ENCODE measurements at places on chromosomes 5 and 9.

DNA sequence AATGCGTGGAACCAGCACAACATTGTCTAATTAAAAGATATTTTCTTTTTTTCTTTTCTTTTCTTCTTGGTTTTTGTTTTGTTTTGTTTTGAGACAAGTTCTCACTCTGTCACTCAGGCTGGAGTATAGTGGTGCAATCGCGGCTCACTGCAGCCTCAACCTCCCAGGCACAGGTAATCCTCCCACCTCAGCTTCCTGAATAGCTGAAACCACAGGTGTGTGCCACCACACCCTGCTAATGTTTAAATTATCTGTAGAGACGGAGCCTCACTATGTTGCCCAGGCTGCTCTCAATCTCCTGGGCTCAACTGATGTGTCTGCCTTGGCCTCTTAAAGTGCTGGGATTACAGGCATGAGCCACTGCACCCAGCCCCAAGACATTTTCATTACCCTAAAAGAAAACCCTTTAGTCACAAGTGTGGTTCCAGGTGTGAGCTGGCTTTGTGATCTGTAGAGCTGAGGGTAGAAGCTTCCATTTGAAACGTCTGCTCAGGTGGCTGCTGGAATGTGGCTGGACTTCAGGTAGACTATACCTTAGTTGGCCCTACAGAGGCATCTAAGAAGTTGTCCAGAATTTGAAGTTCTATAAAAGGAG is 19.1 kb upstream of the NEK6 start:
- DNase-seq = no peak

GRCh38 chr9:80049096-80049782 is 477.5 kb downstream of the TLE4 start:
- DNase-seq = no peak

DNA sequence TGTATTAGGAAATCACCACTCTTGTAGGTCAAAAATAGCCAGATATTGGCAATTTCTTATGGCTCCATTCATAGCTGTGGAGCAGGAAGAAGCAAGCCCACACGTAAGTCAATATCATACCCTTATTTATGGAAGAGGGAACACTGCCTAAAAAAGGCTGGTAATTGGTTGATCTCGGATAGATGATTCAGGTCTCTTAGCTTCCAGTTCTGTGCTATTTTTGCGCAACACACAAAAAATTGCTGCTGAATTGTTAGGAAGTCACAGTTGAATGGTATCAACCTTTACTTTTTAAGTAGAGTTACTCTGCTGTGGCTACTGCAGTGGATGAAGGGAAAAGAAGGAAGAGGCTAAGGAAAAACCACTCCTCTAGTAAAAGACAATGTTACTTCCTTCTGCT is 168.8 kb downstream of the ARHGAP26 start:
- DNase-seq = no peak

DNA sequence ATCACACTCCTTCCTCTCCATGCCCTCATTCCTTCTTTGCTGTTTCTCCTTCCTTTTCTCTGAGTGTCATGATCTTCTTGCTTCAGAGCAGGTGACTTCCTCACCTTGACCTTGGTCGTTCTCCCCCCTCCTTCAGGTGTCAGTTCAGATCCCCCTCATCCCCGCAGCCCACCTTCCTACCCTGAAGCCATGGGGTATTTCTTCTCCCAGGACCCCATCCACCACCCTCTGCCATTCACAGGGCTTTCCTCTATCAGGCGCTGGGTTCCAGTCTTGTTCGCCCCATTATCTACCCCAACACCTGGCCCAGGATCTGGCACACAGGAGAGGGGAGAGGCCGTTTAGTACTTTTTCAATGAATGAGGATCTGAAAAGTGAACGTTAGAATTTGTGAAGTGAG is 101.0 kb downstream of the NSG2 start:
- no peak for DNase-seq

DNA sequence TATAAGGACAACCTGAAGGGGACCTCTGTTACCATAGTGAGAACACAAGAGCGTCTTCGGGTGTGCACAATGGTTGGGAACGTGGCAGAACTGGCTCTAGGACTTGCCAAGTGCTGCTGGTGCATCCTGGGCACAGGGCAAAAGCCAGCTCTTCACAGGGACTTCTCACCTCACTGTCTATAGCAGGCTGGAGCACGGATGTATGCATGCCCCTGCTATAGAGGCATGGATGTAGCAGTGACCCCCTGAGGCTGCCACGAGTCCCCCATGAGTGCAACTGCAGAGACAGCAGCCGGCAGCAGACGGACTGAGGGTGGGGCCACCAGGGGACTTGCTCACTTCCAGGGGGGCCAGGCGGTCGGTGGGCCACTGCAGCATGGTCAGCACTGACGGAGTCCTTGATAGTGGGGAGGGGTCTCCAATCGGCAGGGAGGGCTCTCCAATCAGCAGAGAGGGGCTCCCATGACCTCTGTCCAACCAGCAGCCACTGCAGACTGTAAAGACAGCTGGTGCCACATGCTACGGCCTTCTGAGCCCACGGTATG is 64.9 kb downstream of the SEMA4D start:
- DNase-seq = no peak

DNA sequence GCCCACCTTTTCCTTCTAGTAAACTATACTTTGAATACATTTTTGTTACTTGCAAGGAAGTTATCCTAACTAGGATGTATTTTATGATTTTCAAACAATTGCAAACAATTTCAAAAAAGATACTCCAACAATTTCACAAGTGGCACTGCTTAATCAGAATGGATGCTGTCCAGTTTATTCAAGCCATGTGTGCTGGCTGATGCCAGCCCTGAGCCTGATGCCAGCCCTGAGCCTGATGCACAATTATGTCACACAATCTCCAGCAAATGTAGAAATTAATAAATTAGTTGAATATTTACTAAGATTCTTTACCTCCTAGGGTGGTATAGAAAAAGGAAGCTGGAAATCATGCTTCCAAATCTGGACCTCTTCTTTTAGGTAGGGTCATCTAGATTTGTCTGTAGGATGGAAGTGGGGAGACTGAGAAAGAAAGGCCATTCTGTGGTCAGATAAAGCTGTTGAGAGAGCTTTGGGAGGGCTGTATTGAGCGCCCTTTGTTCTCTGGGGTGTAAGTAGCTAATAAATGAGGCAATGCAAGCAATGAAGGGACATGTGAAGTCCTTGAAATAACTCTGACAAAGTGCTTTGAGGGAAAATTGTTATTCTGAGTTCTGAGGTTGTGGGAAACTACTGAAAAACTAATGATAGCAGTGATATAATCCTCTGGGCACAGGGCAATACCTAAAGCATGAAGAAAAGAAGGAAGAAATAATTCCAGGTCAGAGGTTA is 5.8 kb upstream of the C6 start:
- no peak for DNase-seq

DNA sequence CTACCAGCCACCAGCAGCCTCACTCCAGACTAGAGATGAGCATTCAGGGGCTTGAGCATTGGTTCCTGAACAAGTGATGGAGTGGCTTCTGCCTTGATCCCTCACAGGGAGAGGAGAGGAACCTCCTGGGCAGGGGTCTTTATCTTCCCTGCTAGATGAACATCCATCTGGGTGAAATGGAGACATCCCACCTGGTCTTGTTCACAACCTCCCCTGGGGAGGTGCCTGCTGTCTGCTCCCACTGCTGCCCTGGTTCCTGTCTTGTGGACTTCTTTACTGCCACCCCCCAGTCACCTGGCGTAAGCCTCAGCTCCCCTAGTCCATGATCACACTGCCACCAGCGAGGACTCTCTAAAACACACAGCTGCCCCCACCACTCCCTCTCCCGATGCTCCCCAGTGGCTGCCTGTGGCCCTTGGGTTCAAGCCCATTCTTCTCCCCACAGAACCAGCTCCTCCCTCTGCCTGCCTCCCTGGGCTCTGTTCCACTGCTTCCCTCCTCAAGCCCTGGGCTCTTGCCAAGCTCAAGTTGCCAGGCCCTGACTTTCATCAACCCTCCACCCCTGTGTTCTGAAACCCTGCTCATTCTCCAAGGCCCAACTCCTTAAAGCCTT is 51.5 kb downstream of the COL15A1 start:
- DNase-seq = no peak

GRCh38 chr5:150202501-150202900 is 12.6 kb downstream of the SLC6A7 start:
- DNase-seq = no peak

- DNase-seq = no peak
Observed at GRCh38 chr5:159005062-159005461, 94.7 kb downstream of the EBF1 start.

- no peak for DNase-seq
Observed at GRCh38 chr5:21574438-21574837, 1278.7 kb downstream of the CDH12 start.

DNA sequence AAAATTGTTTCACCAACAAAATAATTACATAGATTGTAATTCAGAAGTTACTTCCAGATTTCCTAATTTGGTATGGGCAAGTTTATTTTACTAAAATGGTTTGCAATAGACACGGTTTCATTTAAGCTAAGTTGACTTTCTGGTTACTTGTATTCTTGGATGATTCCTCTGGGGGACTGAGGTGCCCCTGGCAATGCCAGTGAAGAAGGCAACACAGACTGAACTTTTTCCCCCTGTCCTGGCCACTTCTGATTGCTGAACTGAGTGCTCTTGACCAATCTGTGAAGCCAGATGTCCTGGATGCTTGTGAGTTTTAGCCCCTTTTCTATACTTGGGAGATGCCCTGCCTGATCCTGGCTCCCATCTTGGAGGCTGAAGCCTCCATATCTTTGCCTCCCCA is 66.3 kb upstream of the FANCC start:
- no peak for DNase-seq

GRCh38 chr5:1502046-1502736 is 21.6 kb downstream of the LPCAT1 start:
- peak; percentile 79 for DNase-seq

- DNase-seq = no peak
Observed at GRCh38 chr9:3027210-3027609, 183.3 kb upstream of the PUM3 start.

All from HL-60 (cell line).